ENCODE measurements at places on chromosomes 2 and 18.

GRCh38 chr18:35875566-35875965 is 96.9 kb upstream of the RMP24 start:
- no peak for DNase-seq

GRCh38 chr2:127439343-127439742 is 21.1 kb downstream of the PROC start:
- no peak for DNase-seq

DNA sequence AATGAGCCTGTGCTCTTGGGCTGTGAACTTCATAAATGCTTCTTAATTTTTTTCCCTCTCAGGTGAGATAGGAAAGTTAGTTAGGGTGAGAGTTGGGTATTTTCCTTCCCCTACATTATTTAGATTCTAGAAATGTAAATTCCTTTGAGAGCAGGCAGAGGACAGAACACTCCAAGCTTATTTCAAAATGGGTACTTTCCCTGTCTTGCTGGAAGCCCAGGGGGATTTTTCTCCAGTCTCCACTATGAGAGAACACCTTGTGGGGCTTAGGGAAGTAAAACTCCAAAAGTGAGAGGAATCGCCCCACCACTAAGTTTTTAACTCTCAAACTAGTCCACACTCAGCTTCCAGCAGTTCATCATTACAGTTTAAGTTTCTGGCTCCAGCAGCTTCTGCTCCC is 253.2 kb upstream of the CTAGE1 start:
- no peak for DNase-seq

DNA sequence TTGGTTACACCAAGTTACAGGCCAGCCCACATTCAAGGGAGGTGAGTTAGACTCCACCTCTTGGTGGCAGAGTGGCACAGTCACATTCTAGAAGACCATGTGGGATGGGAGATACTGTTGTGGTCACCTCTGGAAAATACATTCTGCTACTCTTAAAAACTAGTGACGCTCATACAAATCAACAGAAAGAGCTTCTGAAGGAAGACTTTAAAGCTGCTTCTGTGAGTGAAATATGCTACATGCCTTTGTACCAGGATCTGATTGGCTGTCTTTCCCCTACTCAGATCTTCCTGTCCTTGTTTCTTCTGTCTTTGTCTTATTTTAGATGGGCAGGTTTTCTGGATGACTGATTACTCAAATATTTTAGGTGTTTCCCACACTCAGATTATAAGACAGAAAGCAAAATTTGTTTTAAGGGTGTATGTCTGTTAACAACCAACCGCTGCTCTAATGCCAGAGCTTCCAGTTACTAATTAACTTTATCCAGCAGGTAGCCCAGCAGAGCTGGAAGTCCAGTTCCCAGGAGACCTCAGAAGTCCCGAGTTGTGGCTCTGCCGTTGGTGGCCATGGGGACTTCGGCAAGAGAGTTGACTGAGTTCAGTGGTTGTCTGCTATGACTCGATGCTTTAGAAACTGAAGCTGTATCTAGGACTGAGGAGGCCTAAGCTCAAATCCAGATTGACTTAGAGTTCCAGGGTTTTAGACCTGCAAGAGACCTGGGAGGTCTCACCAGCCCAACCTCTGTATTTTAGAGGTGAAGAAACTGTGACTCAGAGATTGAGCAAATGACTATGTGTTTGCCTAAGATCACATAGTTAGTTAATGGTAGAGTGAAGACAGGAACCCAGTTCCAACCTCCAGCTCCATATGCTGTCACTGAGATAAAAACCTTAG is 7.4 kb downstream of the IL1R2 start:
- peak; percentile 7 for DNase-seq

GRCh38 chr2:42092084-42092996 is 44.5 kb downstream of the PKDCC start:
- DNase-seq: no peak

GRCh38 chr2:130834931-130835765 is 1.6 kb upstream of the ARHGEF4 start:
- DNase-seq: no peak

DNA sequence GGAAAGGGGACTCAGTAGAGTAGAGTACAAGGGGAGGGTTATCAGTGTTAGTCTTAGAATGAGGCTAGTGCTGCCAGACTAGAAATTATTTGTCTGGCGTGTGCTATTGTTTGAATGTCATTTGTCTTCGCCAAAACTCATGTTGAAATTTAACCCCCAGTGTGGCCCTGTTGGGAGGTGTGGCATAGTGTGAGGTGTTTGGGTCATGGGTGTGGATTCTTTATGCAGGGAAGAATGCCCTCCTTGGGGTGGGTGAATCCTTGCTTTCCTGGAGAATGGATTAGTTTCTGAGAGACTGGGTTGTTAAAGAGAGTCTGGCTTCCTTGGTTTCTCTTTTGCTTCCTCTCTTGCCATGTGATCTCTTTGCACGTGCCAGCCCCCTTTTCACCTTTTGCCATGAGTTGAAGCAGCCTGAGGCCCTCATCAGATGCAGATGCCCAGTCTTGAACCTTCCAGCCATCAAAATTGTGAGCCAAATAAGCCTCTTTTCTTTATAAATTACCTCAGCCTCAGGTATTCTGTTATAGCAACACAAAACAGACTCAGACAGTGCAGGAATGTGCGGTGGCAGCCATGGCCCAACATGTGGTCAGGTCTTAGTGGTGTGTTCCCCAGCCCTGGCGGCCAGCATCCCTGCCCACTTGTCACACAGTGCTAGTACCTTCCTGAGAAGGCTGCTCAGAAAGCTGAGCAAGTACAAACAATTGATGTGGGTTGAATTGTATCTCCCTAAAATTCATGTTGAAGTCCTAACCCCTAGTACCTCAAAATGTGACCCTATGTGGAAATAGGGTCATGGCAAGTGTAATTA is 48.4 kb upstream of the NAB1 start:
- DNase-seq: no peak

GRCh38 chr2:168757223-168757622 is 45.2 kb upstream of the NOSTRIN start:
- DNase-seq: no peak

DNA sequence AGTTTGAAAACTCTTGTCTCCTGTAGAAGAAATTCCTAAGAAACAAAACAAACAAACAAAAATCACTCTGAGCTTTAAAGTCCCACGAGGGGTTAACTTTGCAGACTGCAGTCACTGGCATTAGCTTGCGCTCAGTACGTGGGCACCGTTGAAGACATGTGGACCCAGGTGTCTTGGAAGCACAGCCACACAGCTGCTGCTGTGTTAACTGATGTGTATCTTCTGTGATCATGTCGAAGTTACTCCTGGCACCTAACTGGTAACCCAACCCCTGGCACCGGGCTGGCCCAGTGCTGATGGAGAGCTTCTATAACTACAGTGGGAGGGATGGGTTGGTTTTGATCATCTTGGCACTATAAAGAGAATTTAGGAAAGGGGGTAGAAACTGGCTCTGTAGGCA is 51.6 kb upstream of the FHL2 start:
- DNase-seq: peak; percentile 6

DNA sequence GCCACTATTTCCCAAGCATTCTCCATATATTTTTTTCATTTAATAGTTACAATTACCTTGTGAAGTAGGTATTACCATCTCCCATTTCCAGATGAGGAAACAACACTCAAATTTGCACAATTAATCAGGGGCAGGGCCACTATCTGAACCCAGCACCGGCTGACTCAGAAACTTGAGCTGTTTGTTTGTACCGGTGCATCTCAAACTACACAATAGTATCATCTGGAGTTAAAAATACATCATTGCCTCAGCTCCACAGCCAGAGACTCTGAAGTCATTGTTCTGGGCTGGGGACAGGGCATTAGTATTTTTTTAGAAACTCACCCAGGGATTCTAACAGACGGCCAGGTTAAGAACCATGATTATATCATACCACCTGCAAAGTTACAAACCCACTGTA is 55.9 kb downstream of the CDCA7 start:
- no peak for DNase-seq

DNA sequence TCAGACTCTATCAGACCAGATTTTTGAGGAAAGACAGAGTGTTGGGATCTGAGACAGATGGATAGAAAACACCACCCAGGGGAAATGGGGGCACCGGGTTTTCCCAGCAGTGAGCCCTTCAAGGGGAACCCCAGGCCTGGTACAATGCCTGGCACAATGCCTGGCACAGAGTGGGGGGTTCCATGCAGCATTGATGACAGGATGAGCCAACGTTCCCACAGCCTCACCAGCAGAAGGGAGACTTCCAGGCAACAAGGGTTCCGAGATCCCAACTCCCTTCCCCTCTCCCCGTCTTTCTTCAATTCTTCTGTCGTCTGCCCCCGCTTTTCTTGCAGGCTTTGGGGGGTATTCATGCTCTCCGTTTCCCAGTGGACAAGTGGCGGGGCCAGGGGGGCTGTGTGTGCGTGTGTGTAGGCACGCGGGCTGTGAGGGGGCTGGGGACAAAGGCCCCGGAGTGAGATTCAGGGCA is 132.1 kb upstream of the HAAO start:
- DNase-seq: no peak

GRCh38 chr18:57794951-57795728 is 8.0 kb downstream of the ATP8B1 start:
- DNase-seq: no peak

- peak; percentile 67 for DNase-seq
Observed at GRCh38 chr2:210199186-210199765, 26.0 kb downstream of the ACADL start.

GRCh38 chr2:16216558-16216945 is 276.2 kb downstream of the MYCN start:
- no peak for DNase-seq

DNA sequence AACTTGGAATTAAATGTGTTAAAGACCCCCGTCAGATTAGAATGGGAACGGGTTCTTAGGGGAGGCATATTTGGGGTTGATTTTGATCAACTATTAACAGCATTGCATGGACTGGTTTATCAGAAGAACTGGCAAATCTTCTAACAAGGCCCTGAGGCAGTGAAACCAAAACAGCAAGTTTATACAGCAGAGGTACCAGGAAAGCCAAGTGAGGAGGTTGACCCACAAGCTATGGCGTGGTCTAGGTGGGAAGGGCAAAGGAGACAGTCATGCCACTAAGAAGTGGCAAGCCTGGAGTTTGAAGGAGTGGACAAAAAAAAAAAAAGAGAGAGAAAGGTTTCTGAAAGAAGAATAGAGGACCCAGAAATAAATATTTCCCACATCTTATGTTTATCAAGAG is 187.0 kb downstream of the MREG start:
- DNase-seq: no peak

- no peak for DNase-seq
Observed at GRCh38 chr2:237012577-237013267, 73.0 kb upstream of the COPS8 start.

- no peak for DNase-seq
Observed at GRCh38 chr2:240891492-240892340, 4.2 kb downstream of the MAB21L4 start.

GRCh38 chr2:44680983-44681531 is 260.4 kb upstream of the SIX3 start:
- DNase-seq: peak; percentile 33

DNA sequence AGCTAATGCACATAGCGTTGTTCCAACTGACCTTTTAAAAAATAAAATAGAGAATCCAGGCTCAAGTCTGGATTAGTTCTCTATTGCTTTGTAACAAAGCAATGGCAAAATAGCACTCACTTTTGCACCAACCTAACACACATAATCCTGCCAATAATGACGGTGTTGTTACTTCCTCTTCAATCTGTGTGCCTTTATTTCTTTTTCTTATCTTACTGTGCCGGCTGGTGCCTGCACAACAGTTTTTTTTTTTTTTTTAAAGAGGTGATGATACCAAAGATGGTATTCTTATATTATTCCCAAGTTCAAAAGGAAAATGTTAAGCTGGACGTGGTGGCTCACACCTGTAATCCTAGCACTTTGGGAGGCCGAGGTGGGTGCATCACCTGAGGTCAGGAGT is 3.4 kb downstream of the PLB1 start:
- no peak for DNase-seq

DNA sequence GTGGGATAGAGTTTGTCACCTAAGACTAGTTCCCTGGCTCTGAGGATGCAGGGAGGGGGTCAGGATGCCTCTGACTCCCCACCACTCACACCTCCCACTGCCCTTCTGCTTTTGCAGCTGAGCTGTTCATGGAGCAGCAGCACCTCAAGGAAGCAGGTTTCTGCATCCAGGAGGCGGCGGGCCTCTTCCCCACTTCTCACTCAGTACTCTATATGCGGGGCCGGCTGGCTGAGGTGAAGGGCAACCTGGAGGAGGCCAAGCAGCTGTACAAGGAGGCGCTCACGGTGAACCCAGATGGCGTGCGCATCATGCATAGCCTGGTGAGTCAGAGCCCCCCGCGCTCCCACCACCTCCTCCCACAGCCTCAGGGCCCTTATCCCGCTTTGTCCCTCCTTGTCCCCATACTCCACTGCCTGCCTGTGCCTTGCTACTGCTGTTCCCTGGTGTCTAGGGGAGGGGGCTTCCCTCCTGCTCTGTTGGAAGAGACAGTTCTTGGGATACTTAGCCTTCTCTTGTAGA is 94.4 kb downstream of the STPG4 start:
- DNase-seq: no peak

DNA sequence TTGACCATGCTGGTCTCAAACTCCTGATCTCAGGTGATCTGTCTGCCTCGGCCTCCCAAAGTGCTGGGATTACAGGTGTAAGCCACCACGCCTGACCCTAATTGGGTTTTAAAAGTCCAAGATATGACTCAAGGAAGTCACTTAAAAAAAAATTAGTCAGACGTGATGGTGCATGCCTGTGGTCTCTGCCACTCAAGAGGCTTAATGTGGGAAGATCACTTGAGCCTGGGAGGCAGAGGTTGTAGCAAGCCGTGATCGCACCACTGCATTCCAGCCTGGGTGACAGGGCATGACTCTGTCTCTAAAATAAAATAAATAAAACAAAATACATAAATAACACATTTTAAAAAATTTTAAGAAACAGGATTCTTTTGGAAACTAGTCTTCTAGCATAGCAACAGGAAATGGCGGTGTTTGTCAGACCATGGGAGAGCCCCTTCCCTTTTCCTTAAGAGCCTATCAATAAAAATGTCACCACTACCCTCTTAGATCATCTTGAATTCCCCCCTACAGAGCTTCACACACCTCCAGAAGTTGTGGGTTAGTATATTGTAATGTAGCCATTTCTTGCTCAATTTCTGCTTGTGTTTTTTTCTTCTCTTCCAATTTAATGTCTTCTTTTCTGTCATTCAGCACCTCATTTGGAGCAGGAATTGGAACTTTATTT is 20.1 kb downstream of the SFT2D3 start:
- no peak for DNase-seq

GRCh38 chr18:9062418-9062751 is 40.1 kb upstream of the NDUFV2 start:
- DNase-seq: no peak

DNA sequence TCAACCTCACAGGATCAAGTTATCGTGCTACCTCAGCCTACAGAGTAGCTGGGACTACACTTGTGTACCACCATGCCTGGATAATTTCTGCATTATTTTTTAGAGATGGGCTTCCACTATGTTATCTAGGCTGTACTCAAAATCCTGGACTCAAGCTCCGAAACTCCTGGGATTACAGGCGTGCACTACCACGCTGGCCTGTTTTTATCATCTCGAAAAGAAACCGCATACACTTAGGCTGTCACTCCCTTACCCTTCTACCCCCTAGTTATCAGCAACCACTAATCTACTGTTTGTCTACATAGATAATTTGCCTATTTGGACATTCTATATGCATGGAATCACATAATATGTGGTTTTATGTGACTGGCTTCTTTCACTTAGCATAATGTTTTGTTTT is 8.5 kb upstream of the PUM2 start:
- DNase-seq: no peak

- peak; percentile 9 for DNase-seq
Observed at GRCh38 chr2:69482471-69482870, 45.2 kb upstream of the NFU1 start.

- no peak for DNase-seq
Observed at GRCh38 chr2:28394331-28394877, 1.7 kb downstream of the FOSL2 start.
